ENCODE measurements at places on chromosomes 12 and 14.
A peak's percentile ranks its signal among the peaks of the same experiment; 100 is the strongest.

DNA sequence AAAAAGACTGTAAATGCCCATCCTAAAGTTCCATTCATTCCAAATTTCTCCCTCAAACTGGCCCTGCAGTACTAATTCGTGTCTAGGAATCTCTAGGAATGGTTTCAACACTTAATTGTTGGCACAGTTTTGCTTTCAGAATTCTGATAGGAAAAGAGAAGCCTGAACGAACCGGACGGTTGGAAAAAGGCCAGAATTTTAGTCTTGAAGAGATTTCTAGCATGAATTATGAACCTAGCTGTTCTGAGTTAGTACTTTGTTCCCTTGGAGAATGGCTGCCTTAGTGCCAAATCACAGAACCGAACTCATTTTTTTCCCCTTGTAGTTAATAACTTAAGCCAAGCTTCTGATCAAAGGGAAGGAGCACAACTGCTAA is 262.6 kb downstream of the ADAMTS20 start:
- DNase-seq = no peak

- no peak for DNase-seq
Observed at GRCh38 chr12:108514468-108514972, 557 bp upstream of the FICD start.

DNA sequence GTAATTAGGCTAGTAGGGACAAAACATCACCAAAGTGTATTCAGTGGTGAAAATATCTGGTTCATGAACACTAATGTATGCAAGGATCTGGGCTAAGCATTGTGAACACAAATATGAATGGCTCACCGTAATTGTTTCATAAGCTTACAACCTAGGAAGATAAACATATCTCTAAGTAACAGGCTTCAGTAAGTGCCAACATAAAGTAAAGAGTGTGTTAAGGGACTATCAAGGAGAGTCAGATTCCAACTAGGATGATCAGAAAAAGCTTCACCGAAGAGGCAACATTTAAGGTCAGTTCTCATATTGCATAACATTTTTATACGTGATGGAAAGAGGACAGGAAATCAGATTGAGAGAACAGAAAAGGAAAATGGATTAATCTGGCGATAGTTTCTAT is 29.4 kb downstream of the ABCC9 start:
- no peak for DNase-seq

DNA sequence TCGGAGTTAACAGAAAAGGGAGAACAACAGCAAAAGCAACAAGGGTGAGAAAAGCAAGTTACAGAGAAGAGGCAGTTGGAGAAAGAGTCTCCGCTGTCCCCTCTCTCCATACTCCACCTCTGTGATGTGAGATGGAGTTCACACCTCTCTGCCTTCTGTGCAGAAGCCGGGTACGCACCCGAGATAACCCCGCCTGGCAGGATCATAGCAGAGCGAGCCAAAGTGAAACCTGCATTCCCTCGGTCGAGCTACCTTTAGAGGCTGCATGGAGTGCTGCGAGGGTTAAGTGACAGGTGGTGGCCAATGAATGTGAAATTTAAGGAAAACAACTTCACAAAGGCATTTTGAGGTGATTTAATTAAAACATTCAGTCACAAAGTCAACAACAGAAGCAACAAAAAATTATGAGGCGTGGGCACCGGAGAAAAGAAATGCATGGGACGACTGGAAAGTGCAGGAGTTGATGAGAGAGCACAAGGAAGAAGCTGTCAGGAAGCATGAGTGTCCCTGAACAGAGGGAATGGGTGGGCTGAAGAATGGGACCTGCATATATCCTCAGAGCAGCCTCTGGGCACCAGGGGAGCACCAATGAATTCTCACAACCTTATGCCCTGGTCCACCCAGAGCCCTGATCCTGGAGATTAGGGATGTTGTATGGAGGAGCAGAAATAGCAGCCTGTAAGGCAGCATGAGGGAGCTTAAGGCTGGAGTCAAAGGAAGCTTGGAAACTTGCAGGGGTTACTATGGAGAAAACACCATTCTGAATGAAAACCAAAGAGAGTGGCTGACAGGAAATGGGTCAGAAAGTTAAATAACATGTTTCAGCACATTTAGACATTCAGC is 208.3 kb downstream of the EMP1 start:
- no peak for DNase-seq

DNA sequence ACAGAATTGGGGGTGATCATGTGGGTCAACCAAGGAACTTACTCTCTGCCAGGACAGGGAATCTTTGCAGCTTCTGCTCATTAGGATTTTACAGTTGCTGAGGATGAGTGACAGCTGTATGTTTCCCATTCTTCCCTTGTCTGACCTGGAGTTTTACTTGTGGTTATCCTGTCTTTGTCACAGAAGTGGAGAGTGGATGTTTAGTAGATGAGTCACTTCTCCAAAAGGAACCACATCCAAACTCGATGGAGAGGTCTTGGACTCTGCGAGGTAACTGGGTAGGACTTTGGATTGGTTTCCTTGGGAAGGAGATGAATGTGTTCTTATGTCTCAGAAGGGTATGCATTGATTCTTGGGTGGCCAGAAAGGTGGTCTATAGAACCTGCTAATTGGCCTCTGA is 53.8 kb upstream of the USP44 start:
- DNase-seq = no peak

DNA sequence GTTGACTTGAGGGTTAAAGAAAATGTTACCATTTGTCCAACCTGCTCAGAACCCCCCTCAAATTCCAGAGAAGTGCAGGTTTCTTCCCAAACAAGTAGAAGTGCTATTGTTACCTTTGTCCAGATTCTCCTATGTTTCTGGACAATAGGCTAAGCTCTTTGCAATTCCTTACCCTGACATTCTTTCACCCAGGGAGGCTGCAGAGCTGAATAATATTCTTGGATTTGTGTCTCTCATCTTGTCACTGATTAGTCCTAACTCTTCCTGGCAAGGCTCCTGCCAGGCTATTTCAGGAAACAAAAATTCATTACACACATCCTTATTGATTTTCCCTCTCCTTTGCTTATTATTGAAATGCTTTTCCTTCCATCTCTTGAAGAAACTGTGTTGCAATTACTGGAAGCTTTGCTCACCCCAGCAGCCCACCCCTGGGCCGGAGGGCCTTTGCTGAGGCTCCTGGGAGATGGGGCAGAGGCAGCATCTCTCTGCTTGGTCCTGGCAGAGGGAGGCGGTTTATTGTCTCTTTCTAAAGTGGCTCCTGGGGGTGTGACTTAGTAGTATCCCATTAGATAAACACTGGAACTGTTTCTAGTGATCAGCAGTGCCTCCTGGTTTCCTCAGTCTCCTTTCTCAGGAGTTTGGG is 207.5 kb upstream of the PELI2 start:
- DNase-seq = no peak

- peak; percentile 52 for DNase-seq
Observed at GRCh38 chr12:47249719-47250357, 170.1 kb upstream of the AMIGO2 start.
